ENCODE measurements at places on chromosomes 3 and 15.

DNA sequence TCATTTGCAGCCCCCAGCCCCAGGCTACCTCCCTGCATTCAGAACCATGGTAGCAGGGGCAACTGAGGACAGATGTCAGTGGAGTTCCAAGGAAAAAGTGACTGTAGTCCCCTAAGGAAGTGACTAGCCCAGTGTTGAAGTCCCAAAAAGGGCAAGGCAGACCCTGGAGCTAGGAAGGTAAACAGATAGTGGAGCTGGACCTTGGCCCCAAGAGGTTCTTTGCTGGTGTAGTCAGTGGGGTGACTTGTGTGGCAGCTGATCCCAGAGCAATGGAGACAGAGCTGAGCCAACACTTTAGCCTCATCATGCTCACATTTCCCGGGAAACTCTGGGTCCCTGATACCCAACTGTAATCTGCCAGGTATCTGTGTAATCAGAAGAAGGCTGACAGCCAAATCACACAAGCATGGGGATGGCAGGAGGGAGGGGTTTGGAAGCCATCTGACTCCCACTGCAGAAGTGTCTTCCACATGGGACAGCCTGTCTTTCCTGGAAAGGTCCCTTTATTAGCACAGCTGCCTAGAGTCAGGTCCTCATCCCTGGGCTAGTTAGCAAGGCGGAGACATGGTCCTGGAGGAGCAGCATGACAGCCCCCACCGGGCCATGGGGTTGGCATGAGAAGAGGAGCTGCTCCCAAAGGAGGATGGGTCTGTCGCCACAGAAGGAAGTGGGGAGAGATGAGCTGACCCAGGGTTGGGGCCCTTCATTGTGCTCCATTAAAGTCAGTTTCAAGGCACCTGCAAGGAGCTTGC is 39.8 kb downstream of the PXYLP1 start:
- DNase-seq, result no peak

GRCh38 chr3:119768668-119769393 is 13.1 kb upstream of the NR1I2 start:
- no peak for DNase-seq

GRCh38 chr15:62909257-62909656 is 133.3 kb upstream of the TPM1 start:
- DNase-seq, result no peak

DNA sequence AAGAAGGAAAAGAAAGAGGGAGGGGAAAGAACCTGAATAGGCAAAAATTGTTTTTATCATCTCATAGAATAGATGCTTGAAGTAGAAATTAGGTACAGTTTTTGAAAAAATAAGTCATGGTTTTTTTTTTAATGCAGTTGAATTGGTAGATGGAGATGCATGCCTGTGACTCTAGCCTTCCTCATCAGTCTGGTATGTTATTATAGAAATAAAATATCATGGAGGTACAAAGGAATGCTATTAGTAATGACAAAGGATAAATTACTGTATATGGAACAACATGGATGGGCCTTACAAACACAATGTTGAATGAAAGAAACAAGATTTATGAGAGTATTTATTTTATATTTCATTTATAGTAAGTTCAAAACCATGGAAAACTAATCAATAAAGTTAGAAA is 162.4 kb upstream of the GALNT15 start:
- DNase-seq, result no peak

- DNase-seq, result no peak
These were observed 523.2 kb downstream of the FHIT start for GRCh38 chr3:60728006-60728405.

GRCh38 chr3:129122412-129123011 is 908 bp upstream of the RAB43 start:
- DNase-seq, result no peak

DNA sequence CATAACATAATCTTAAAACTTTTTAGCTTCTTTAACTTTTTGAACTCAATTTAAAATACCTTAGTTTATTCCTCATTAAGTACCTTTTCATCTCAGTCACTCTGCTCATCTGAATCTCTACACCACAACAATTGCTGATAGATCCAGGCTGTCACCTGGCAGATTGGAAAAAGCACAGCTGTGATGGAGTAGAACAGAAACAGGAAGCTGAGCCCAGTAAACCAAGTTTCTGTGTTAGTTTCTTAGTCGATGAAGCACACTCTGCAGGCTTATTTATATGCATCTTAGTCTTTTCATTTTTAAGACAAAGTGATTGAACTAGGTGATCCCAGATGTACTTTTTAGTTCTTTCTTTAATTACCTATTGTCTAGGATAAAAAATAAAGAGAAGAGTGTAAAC is 1398.0 kb upstream of the ALCAM start:
- no peak for DNase-seq

- DNase-seq, result no peak
These were observed 28.1 kb downstream of the PARP16 start for GRCh38 chr15:65258375-65259262.

DNA sequence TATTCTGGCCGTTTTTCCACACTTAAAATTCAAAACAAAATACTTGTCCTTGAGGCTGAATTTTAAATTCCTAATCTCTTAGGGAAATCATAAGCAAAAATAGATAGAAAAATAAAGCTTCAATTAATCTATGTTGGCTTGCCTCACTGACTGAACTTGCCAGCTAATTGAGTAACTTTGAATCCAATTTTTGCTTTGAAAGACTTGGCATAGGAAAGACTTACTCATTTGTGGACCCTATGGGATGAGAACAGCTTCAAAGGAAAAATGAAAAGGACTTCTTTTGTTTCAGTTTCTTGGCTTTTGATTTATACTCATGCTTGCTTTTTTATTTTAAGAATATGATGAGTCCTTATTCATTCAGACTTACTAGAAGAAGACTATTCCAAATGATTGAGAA is 370.7 kb upstream of the RARB start:
- DNase-seq, result no peak

- DNase-seq, result no peak
These were observed 69.7 kb downstream of the ADCY5 start for GRCh38 chr3:123379041-123379830.

GRCh38 chr3:184172681-184173373 is 1.8 kb upstream of the AP2M1 start:
- DNase-seq, result no peak

GRCh38 chr3:13891492-13892073 is 11.7 kb upstream of the WNT7A start:
- DNase-seq, result no peak

- DNase-seq, result no peak
These were observed 290.0 kb upstream of the PLSCR5 start for GRCh38 chr3:146895026-146895749.

GRCh38 chr3:160556141-160556540 is 9.2 kb downstream of the KPNA4 start:
- DNase-seq, result no peak
